Central memory CD8-positive, alpha-beta T cell (primary cell): ENCODE measurements at places on chromosomes 4 and X.

GRCh38 chr4:141246243-141246642 is 25.5 kb downstream of the ZNF330 start:
- DNase-seq = no peak

GRCh38 chr4:78774417-78774816 is 1.7 kb upstream of the BMP2K start:
- DNase-seq = no peak

GRCh38 chr4:99655308-99656081 is 2.1 kb downstream of the C4orf54 start:
- no peak for DNase-seq

DNA sequence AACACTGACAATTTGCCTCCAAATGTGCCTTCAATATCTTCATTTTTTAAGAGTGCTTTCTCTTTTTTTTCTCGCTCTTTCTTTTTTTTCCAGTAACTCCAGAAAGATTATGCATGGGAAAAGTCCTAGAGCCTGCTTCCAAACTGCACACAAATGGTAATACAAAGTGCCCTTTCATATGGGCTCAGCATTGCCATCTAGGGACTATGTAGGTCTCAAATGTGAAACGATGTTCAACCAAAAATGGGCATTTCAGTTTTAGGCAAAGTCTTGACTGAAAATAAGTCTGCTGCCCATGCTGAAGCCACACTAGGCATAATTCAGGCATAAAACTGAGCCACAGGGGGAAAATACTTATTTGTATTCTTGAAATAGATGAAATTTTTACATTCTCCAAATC is 65.6 kb downstream of the SYNPO2 start:
- DNase-seq = no peak

DNA sequence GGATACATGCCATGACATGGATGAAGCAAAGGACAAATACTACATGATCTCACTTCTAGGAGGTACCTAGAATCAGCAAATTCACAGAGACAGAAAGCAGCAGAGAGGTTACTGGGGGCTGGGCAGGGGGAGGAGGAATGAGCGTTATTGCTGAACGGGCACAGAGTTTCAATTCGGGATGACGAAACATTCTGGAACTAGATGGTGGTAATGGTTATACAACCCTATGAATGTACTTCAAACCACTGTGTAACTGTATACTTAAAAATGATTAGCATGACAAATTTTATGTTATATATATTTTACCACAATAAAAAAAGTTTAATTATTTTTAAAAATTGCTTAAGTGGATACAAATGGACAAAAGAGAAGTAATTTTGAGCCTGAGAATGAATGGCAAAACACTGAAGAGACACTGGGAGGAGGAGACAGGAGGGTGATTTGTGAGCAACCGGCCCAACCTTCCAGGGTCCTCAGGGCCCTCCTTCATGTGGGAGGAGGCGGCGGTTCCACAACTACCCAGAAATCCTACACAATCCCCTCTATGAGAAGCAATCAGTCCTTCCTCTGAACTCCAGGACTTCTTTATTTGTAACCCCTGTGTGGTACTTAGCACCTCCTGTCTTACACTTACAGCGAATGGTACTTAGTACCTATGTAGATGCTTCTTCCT is 14.1 kb downstream of the ACSL1 start:
- DNase-seq = no peak

DNA sequence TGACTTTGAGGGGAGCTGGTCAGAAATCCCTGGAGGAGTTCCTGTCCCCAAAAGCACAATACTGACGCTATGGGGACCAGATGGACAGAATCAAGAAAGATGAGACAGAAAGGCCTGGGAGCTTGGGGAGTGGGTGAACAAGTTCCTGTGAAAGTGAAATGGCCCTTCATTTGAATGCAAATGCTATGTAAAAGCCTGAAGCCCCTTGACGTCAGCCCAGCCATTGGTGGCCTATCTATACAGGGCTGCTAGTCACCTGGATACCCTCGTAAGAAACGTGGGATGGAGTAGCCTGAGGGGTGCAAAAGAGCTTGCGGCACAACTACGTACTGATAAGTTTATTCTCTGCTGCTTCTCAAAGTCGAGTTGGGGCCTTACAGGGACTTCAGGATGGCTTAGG is at the start of gene CDX4:
TSS of gene CDX4 (plus strand) at position 223 of the 400 bp plus-strand sequence. CDS start 201 bp downstream, outside the sequence.
- no peak for DNase-seq

- no peak for DNase-seq
Measured at GRCh38 chr4:9903317-9903716, 118.0 kb downstream of the SLC2A9 start.

- no peak for DNase-seq
Measured at GRCh38 chr4:159370286-159370685, 267.4 kb downstream of the RAPGEF2 start.

DNA sequence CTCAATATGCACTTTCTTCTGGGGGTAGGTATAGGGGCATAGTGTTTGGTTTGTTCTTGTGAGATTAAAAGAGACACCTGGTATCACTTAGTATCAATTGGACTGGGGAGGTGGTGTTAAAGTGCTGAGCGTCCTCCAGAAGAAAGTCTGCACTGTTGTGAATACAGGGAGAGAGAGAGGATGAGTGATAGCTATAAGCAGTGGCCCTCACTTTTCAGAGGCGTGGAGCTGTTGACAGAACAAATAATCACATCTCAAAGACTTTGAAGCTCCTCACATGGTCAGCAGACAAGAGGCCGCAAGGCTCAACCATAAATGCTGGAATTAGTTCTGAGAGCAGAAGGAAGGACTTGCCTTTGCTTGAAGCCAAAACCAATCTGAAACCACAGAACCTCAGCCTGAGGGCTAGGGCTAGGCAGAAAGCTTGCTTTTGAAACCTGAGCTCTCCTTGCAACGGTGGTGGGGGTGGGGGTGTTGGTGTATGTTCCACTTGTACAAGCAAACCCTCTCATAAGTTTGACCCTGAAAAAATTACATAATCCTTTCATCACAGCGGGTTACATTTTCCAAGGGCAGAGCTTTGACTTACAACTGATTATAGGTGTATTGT is 123.2 kb upstream of the SCML1 start:
- DNase-seq = no peak

GRCh38 chrX:131792789-131793462 is 230.2 kb upstream of the STK26 start:
- no peak for DNase-seq

DNA sequence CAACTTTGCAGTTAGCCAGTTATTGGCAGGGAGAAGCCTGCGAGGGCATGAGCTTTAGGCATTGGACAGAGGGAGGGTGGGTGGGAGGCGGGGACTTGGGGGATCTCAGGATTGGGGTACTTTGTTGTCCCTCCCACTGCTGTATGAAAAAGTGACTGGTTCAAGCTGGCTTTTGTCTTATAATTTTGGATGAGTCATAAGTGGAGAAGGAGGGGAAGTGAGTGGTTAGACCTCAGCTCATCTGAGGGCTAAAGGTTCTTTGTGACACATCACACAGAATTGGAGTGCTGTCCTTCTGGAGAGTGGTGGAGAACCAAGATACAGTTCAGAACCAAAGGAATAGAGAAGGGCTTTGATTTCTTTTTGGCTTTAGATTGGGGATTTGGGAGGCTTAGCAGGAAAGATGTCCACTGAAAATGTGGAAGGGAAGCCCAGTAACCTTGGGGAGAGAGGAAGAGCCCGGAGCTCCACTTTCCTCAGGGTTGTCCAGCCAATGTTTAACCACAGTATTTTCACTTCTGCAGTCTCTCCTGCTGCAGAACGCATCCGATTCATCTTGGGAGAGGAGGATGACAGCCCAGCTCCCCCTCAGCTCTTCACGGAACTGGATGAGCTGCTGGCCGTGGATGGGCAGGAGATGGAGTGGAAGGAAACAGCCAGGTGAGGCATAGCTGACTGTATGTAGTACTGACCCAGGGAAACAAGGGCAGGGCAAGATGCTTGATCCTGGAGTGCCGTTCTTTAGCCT is at the start of gene SLC4A4:
TSS of gene SLC4A4 (plus strand) at position 175 of the 748 bp plus-strand sequence.
- no peak for DNase-seq

DNA sequence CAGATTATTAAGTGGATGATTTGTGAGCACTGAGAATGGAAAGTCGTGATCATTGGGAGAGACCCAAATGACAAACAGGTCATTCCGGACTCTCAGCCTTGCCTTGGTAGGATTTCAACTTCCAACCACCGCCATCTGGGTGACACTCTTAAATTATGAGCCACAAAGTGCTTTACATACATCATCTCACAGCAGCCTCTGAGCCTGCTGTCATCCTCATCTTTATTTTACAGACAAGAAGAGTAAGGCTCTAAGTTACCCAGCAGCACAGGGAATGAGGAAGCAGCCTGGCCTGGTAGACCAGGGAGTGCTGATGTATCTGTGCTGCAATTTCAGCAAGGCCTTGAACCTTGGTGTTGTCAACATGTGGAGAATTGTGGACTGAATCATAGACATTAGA is 105.8 kb upstream of the TRIM2 start:
- DNase-seq = no peak

DNA sequence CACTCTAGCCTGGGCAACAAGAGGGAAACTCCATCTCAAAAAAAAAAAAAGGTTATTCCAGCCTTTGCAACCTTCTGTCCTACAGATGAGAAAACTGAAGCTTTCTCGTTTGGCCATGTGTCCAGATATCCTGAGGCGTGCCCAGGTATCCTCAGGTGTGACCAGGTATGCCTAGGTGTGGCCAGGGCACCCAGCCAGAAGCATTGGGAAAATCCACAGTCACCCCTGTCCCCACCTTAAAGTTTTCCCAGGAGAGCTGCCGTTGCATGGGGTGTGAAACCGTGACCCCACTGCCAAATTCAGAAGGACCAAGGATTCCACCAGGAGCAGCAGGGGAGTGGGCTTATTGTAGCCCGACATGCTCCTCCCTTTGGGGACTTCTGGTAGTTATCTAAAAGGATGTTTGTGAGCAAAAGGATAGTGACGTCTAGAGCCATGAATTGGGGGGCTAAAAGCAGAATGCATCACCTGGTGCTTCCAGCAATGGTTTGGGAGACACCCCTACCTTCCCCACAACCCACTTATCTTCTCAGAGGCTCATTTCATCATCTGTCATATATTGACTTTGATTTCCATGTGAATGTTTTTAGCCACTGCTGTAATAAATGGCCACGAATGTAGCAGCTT is 4.0 kb upstream of the DHRSX start:
- DNase-seq = no peak

DNA sequence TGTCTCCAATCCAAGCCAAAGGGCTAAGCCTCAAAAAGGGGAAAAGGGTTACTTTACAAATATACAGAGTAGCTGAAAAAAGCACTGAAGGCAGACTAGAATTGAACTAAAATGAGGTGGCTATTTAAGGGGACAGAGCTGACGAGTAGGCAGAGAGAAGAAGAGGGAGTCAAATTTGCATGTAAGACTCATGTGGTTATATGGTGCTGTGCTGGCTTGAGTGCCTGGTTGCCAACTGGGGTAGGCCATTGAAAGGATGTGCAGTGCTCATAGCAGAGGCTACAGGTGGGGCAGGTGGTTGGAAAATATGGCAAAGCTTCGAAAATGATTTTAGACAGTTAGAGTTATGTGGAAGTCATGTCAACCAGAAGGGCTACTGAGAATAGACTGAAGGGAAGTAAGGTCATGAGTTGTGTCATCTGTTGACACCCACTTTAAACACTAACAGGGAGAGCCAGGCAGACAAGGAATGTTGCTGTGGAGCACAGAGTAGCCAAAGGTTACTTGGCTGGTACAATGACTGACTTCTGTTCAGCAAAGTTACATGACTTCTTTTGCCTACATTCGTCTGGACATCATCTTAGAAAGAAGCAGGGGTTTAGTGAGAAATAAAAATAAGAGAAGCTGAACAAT is 1210.4 kb downstream of the ADGRL3 start:
- DNase-seq = no peak

- DNase-seq = peak; percentile 65
Measured at GRCh38 chrX:12946838-12947544, 27.9 kb upstream of the TMSB4X start.

DNA sequence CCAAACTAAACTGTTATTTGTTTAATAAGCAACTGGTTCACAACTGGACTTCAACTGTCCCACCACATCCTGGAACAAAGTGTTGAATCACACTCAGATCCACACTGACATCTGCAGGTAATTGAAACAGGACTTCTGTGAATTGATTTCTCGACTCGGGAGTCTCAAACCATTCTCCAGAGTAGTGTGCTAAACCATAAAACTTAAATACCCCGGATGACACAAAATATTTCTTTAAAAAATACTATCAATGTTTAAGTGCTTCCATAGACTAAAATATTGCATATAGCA is 95.4 kb upstream of the PLAC1 start:
- DNase-seq = no peak

DNA sequence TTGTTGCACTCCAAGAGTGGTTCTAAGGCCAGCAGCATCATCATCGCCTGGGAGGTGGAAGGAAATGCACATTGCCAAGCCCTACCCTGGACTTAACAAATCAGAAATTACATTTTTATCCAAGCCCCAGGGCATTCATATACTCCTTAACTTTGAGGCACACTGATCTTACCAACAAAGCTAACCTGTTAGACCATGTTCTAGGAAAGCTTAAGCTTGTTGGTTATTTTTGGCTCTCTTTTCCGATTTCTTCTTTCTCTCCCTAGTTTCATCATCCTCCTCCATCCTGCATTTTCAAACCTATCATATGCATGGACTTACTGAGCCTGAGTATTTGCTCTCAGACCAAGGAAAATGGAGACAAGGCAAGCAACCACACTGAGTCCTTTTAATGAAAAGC is 133.4 kb downstream of the OPHN1 start:
- no peak for DNase-seq

GRCh38 chr4:38603652-38604051 is 60.3 kb upstream of the KLF3 start:
- DNase-seq = no peak

GRCh38 chr4:150476776-150477175 is 105.2 kb upstream of the MAB21L2 start:
- DNase-seq = no peak

- DNase-seq = no peak
Measured at GRCh38 chr4:87624698-87625097, 16.4 kb downstream of the DSPP start.

GRCh38 chr4:140090215-140090731 is 63.7 kb downstream of the MAML3 start:
- DNase-seq = no peak

DNA sequence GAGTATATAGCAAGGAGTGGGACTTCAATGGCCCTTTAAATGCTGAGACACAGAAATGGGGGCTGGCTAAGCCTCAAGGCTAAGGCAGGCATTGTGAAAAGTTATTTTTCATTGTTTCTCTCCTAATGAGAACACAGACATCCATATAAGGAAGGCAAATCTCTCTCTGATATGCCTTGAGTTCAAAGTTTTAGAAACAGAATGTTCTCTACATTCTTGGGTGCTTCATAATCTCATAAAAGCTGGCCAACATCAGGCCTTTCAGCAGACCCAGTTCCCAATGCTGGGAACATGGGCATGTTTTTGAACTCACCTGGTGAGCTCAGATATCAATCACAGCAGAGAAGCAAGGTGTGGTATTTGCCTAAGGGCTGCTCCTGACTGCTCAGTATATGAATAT is 19.4 kb upstream of the RAB40A start:
- no peak for DNase-seq

DNA sequence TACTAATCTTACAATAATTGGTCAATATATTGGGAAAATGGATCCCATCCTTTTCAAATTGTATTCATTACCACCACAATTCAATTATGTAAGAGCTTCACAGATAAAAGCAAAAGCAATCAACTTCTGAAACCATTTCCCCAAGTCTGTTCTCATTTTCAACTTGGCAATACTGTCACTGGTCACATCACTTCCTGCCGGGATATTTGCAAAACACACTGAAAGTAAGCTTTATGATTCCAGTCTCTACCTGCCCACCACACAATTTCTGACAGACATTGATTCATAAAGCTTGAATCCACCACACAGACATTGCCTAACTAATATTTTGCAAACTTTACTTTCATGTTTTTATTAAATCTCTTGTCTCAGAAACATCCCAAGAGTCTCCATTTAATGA is 53.6 kb downstream of the LIN54 start:
- DNase-seq = no peak
